ENCODE measurements at places on chromosomes 4 and X. TPM values are rescaled to one million over a fixed set of nuclear protein-coding genes. Genes with fewer than 3 reads are reported as not detected.

GRCh38 chrX:2488621-2489285, 12.0 kb downstream of the DHRSX start:
- DNase-seq, result no peak

DNA sequence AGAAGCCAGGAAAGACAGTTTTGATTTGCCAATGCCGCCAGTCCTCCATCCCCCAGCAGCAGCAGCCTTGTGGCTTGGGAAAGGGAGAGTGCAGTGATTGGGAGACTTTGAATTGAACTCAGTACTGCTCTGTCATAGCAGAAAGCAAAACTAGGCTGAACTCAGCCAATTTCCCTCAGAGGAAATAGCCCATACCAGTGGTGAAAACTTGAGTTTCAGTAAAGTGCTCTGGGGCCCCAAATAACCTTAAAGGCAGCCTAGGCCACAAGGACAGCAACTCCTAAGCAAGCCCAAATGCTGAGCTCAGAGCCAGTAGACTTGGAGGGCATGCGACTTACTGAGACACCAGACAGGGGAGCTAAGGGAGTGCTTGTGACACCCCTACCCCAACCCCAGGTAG, 2.0 kb upstream of the PROM1 start:
- DNase-seq, result no peak

DNA sequence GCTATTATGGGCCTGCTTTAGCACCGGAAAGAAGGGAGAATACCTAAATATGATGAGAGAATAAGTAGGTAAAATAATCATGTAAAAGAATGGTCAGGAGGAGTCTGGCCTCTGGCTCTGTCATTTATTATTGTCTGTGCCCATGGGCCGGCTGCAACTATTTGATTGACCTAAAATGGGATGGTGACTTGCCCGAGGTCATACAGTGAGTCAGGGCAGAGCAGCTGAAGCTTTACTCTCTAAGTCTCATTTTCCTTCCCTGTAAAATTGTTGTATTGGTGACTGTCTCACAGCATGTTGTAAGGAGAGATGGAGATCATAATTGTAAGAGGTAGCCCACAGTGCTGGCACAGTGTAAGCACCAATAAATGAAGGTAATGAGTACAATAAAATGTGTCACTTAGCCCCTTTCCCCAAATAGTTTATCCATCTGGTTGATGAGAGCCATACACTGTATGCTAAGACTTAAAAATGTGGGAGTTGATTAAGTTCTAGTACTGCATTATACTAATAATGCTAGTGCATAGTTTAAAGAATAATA, 39.6 kb downstream of the RUFY3 start:
- DNase-seq, result no peak

GRCh38 chr4:83810428-83810827, 274.5 kb downstream of the GPAT3 start:
- no peak for DNase-seq

Gene SYN1
- not detected for total RNA-seq
